Stimulated activated CD4-positive, alpha-beta T cell treated with anti-CD3 and anti-CD28 coated beads, Interleukin-4, amount 100 ng/mL, for 4 hours (primary cell): ENCODE measurements at places on chromosomes 1 and 21.

- no peak for DNase-seq
Observed at GRCh38 chr1:59699227-59699847, 115.4 kb upstream of the HOOK1 start.

DNA sequence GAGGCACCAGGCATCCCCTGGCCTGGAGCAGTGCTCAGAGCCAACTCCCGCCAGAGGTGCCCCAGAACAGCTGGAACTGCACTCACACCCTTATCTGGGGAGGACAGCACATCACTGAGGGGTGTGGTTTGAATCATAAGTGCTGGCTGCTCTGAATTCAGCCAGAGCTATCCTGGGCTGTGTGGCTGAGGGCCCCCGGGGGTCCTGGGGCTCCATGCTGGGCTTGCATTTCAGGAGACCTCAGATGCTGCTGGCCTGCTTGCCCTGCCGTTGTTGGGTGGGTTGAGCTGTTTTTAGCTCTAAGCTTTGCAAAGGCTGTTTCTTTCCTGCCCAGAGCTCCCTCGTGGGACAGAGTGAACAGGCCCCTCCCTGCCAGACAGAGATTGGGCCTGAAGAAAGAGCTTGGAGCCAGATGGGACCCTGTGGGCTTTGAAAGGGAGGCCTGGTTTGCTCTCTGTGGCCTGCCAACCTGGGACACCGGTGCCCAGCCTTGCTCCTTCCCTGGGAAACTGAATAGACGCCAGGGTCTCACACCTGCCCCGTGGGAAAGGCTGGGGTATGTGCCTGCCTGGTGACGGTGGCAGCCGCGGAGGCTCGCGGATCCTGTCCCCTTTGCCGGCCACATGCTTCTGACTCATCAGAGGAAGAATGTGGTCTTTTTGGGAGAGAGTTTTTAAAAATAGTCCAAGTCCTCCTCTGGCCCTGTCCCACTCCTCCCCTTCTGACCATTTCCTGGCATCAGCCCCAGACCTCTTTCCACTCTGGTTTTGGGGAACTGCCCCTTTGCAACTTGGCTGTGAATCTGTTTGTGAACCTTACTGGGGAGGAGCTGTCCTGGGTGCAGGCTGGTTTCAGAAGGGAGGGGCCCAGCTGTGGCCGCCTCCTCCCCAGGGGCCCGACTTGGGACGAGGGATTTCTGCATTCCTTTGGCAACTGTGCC lies 30.0 kb downstream of the ARHGEF10L start:
- no peak for DNase-seq

- DNase-seq: peak; percentile 92
Observed at GRCh38 chr1:15950763-15951295, 25.1 kb downstream of the ZBTB17 start.

GRCh38 chr1:154615411-154615810 lies 7.4 kb upstream of the ADAR start:
- DNase-seq: no peak

DNA sequence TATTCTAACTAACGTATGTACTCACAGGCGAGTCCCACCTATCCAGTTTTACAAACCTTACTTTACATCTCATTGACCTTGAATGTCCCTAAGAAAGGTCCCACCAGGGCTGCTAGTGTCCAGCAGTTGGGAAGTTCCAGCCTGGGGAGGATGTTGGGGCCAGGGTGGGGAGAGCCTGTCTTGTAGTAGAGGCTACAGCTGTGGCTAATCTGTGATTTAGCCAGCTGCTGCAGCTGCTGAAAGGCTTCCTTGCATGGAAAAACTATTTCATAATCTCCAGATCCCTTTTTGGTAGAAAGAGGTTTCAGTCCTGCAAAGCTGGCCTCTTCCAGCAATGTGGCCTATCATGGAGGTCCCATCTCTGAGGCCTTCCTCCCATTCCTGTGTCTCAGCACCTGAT lies 23.1 kb downstream of the TNN start:
- no peak for DNase-seq

DNA sequence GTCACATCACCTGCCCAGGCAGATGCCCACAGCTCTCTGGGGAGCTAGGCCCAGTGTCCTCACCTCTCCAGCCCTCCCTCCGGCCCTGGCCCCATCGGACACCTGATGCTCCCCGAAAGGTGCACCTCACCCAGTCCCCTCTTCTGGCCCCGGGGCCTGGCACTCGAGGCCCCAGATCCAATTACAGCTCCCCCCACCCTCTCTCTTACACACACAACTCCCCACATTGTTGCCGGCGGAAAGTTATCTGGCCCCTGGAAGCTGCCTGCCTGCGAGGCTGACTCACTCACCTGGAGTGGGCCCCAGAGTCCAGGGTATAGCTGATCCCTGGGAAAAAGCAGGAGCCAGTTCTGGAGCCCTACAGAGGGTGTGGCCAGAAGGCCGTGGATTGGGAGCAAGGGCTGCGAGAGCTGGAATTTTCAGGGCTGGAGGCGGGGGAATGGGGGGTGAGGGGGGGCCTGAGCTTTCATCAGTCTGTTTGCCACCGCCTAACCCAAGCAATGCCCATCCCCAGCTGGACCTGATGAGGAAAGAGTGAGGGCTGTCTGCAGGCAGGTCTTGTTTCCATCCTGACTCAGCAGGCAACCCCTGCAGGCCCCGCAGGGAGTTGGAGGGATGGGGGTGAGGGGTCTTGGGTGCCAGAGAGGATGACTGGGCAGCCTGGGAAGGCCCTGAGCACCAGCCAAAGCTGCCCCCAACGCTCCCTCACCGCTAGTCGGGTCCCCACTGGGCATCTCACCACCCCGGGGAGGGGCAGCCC lies 948 bp downstream of the FBXO2 start:
- DNase-seq: no peak

- DNase-seq: no peak
Observed at GRCh38 chr1:241647658-241648057, 4.4 kb upstream of the WDR64 start.

- no peak for DNase-seq
Observed at GRCh38 chr1:167221126-167221737, 546 bp downstream of the POU2F1 start.
